Stimulated activated CD8-positive, alpha-beta memory T cell treated with anti-CD3 and anti-CD28 coated beads, Interleukin-15, amount 100 ng/mL, for 48 hours (primary cell): ENCODE measurements at places on chromosomes 16 and 17.

GRCh38 chr17:74972973-74973328 is 392 bp upstream of the HID1 start:
- DNase-seq, result no peak

GRCh38 chr16:50861970-50862411 is 120.1 kb downstream of the CYLD start:
- no peak for DNase-seq

DNA sequence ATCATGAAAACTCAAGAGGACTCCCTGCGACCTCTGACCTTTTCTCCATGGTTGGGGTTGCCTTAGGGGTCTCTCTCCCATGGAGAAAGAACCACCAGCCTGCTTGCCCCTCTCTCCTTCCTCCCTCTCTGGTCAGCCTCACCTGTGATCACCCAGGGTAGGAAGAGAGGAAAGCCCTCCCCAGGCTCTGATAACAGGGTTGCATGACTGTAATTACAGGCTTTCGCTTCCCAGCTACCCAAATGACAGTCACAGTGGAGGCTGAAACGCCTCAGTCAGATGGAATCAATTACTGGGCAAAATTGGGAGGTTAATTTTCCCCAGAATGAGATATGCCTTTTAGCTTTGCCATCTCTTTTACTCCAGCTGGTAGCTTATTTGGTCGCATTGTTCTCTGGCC is 265.8 kb upstream of the SOX9 start:
- DNase-seq, result no peak

DNA sequence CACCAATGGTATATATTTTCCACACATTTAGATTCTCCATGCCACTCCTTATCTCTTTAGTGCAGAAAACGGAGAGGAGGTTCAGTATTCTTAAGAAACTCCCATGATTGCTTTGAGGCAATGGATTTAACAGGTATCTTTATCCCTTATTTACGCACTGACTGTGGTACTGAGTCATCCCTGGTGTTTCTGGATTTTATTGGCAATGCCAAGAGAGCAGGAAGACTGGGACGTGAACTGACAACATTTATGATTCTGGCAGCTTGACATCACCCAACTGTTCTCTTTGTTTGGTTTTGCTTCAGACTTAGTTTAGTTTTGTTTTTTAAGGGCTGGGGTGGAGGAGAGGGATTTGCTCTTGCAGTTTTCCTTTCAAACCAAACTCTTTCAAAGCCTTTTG is 131.4 kb downstream of the WWOX start:
- DNase-seq, result no peak

DNA sequence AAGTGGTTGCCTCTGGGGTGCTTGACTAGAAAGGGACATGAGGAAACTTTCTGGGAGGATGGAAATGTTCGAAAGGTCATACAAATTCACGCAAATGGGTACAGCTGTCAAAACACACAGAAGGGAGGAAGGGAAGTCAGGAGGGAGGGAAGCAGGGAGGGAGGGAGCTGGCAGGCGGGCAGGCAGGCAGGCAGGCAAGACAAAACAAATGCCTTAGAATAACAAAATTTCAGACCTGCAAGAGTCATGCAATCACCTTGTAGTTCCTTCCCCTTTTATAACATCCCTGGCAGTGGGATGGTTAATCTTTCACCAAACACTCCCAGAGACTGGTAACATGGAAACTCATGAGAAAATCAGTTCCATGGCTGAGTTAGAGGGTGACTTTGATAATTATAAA is 189.2 kb downstream of the STX8 start:
- no peak for DNase-seq

- no peak for DNase-seq
Observed at GRCh38 chr16:27432558-27432957, 30.6 kb downstream of the IL21R start.

GRCh38 chr16:15873301-15873700 is 15.1 kb downstream of the CEP20 start:
- DNase-seq, result no peak

- no peak for DNase-seq
Observed at GRCh38 chr17:21351366-21352065, 24.6 kb upstream of the KCNJ12 start.

DNA sequence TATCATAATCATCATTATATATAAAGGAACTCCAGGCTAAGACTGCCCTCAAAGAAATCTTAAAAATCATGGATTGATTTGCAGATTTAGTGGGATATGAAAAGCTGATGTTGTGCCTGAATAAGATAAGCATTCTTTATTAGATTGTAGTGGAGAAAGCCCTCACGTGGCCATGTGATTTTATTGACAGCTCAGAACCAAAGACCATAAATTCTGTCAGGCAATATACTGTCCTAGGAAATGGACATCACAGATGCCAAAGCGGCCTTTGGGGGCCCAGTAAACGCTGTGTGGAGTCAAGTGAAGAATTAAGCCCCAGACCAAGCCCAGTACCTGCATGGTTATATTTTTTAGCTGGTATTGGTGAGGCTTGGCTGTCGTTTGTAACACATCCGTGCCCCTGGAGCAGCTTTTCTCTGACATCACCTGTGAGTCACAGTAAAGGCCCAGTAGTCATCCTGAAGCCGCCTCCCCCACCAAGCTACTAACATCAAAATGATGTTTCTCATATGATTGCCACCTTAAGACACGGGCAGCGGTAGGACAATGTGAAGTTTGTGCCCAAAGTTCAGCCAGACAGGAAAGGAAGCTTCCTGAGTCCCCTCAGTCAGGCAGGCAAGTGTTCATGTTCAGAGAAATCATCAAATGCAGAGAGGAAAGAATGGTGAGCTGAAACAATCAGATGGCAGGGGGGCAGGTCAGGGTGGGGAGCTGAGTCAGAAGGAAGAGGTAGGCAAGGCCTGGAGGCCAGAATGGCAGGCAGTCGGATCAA is 209.4 kb downstream of the IRX3 start:
- DNase-seq, result no peak

DNA sequence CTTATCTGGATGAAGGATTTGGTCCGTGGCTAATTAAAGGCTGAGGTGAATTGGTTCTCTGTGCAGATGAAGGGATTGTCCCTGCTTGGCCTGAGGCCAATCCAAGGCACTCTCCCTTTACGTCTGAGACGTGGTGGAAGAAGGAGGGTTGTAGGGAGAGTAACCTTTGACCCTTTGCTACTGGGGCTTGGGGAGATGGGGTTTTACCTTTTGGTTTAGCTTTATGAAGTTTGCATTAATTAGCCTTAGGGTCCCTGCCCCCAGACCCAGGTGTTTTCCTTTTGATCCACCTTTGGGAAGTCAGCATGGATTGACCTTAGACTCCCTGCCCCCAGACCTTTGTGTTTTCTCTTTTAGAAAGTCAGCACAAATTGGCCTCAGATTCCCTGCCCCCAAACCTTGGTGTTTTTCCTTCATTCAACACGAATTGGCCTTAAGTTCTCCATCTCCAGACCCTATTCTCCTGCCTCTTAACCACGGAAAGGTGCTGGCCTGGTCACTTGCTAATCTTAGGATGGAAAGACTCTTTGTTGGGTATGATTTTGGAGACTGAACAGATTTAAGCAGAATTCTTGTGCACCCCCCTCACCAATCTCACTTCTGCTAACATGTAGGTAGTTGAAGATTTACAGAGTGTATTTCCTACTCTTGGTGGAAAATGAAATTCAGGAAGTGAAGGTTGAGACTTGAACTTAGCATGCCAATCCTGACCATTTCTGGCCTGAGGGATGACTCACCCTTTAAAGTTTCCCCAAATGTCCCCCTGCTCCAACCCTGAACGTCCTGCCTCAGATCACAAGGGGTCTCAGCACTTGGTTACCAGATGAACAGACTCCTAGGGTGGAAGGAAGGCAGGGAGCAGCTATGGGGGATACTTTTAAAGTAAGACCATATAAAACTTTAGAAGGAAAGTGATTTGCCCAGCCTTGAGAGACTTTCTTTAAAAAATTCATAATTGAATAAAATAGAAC is 23.1 kb upstream of the MMD start:
- no peak for DNase-seq

DNA sequence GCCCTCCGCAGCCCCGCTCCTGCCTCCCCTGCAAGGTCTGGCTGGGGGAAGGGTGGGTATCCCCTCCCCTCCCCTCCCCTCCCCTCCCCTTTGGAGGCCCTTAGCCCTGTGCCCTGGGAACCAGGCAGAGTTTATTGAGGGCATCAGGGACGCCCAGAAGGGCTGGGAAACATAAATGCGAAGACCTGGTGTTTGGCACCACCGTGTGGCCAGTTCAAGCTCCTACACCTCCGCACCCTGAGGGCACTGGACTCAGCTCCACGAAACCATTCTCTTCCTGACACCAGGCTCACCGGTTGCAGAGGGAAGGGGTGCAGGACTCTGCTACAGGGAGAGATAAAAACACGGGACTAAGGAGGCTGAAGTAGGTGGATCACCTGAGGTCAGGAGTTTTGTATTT is 1.0 kb upstream of the AIPL1 start:
- no peak for DNase-seq

GRCh38 chr17:73887739-73888138 is 243.5 kb upstream of the SDK2 start:
- no peak for DNase-seq

- DNase-seq, result no peak
Observed at GRCh38 chr16:1778200-1779179, 3.9 kb downstream of the SPSB3 start.

- no peak for DNase-seq
Observed at GRCh38 chr17:75271955-75272847, 1.2 kb upstream of the MIF4GD start.

DNA sequence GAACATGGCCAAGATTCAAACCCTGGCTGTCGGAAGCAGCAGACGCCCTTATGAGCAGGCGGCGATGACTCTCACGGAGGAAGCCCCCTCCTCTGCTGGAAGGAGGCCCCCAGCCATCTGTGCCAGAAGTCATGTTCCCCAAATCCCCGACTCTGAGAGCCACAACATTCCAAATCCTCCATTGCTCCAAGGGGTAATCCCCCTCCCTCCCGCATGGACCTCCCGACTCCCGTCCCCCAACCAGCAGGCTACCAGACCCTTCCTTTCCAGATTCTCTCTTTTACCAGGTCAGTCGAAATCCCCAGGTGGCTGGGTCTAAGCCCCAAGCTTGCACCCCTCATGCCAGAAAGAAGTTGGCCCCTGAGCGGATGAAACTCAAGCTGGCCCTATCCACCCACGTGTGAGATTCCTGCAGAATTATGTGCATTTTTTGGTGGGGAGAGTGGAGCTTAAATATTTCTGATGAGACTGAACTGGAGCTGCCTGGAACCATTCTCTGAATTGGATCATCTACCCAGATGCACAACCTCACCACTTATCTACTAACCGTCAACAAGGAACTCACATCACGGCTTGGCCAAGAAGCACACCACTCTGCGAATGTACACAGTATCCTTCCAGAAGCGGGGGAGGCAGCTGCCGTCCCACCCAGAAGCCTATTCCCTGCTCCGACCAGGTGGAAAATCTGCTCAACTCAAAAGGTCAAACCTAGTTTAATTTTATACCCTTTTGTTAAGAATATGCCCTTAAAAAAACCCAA is 283.5 kb downstream of the C16orf95 start:
- DNase-seq, result no peak

GRCh38 chr16:30113031-30113710 is at the start of gene GDPD3:
GDPD3 (minus strand) TSS chr16:30113537; CDS start chr16:30113478, 59 bp downstream.
- DNase-seq, result no peak

GRCh38 chr16:31213877-31214707 is at the start of gene TRIM72:
TRIM72 (plus strand) TSS chr16:31214119; CDS start chr16:31214739, 620 bp downstream.
- DNase-seq, result no peak

DNA sequence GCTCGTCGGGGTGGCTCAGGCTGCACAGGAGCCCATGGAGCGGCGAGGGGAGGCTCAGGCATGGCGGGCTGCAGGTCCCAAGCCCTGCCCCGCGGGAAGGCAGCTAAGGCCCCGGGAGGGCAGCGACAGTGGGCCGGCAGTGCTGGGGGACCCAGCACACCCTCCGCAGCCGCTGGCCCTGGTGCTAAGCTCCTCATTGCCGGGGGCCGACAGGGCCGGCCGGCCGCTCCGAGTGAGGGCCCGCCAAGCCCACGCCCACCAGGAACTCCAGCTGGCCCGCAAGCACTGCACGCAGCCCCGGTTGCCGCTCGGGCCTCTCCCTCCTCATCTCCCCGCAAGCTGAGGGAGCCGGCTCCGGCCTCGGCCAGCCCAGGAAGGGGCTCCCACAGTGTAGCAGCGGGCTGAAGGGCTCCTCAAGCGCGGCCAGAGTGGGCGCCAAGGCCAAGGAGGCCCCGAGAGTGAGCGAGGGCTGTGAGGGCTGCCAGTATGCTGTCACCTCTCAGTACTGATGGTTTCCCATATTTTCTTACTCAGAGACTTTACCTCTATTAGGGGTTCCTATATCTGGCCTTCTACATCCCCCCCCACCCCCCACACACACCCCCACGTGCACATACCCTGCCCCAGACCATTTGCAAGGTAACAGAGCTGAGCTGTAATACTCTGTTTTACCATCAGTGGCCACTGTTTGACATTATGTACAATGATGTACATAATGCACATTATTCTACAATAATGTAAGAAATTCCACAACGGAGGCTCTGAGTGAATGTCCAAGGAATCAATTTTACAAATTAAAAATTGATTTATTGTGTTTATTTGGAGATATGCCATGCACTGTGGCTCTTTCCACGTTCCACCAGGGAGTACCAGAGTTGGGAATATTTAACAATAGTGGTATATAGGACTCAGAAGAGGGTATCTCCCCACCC is 3.7 kb upstream of the VAT1L start:
- no peak for DNase-seq

GRCh38 chr16:18039931-18040330 is 296.6 kb downstream of the NPIPA8 start:
- no peak for DNase-seq

DNA sequence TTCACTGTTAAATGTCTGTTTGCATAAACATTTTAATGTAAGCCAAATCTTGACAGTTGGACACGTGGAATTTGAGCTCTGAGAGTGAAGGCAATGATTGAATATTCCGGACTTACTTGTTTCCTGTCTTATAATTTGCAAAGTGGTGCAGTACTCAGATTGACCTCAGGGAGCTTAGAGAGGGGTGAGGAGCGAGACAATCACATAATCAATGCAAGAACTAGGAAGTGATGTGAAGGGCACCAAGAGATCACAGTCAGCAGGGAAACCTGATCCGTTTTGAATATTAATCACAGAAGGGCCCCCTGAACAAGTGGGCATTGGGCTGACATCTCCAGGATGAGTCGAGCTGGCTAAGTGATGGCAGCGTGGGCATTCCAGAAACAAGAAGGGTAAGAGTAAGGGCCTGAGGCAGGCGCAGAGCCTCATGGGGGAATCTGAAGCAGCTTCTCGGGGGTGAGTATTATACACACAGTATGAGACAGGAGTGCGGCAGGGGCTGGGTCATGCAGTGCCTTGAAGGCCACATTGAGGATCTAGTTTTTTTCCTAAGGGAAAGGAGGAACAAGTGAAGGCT is 26.1 kb downstream of the TEX2 start:
- no peak for DNase-seq

DNA sequence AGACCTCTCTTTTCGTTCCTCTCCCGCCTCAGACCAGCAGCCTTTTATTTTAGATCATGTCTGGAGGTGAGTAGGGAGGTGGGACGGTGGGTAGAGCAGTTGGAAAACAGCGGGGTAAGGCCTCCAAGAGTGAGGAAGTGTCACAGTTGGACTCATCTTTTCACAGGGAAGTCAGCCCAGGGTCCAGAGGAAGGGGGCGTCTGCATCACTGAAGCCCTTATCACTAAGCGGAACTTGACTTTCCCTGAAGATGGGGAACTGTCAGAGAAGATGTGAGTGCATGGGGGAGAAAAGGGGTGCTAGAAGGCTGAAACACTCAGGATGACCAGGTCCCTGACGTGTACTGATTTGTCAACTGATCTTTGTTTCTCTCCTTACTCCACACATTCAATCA is 461 bp downstream of the LRRC46 start:
- DNase-seq, result no peak

- DNase-seq, result no peak
Observed at GRCh38 chr16:53213542-53213941, 158.8 kb downstream of the CHD9 start.

- no peak for DNase-seq
Observed at GRCh38 chr16:17944345-17944744, 392.2 kb downstream of the NPIPA8 start.
